ENCODE measurements at places on chromosomes 2 and 18. TPM values are rescaled to one million over a fixed set of nuclear protein-coding genes. Genes with fewer than 3 reads are reported as not detected.

RBKS gene
- total RNA-seq, result 6.5 TPM

ZNF236 gene
- 14.5 TPM for total RNA-seq

PLEKHM3 gene
- total RNA-seq, result 15.6 TPM

TMEM163 gene
- 1.9 TPM for total RNA-seq

POTEC gene
- total RNA-seq, result not detected

KATNAL2 gene
- 4.8 TPM for total RNA-seq

SCN7A gene
- 0.42 TPM for total RNA-seq

ATG4B gene
- 50.4 TPM for total RNA-seq

GPR35 gene
- total RNA-seq, result 1.9 TPM

Data from mesenteric fat pad (tissue), 1 donor.